ENCODE measurements at places on chromosomes 11 and 22.

GRCh38 chr11:59728913-59729312, 15.3 kb upstream of the OR10V1 start:
- DNase-seq, result peak; percentile 58

- no peak for DNase-seq
Measured at GRCh38 chr11:132742929-132743328, 789.4 kb downstream of the OPCML start.

DNA sequence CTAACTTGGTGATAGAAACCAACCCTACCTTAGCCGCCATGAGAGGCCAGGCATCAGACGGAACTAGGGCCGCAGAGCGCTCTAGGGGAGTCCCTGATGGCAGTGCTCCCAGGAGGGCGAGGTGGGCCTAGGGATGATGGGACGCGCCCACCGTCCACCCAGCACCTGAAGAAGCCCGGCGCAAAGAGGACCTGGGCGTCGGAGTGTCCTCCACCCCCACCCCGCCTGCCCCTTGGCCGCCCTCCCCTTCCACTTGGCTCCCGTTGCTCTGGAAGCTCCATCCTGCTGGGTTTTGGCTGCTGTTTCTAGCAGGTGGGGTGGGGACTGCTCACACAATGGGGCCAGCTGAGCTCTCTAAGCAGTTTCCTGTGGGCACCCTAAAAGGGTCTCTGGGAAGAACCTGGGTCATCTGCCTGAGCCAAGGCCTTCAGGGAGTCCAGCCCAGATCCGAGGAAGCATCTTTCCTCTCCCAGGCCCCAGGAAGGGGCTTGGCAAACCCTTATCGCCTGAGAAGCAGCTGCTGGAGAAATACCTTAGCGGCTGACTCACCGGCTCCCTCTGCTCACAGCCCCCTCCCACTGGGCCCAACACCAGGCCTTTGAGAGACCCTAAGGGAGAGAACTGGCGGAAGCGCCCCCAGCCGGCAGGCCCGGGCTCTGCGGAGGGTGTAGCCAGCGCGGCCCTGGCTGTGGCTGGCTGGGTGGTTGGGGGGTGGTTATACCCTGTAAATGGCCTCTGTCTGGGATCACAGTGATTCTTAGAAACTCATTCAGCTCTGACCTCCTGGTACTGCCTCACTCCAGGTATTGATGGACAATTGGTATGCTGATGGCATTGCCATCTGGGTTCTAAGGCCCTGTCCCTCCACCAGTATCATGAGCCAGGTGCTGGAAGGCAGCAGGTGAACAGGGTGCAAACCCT, 19.3 kb downstream of the CREB3L1 start:
- DNase-seq, result peak; percentile 87

DNA sequence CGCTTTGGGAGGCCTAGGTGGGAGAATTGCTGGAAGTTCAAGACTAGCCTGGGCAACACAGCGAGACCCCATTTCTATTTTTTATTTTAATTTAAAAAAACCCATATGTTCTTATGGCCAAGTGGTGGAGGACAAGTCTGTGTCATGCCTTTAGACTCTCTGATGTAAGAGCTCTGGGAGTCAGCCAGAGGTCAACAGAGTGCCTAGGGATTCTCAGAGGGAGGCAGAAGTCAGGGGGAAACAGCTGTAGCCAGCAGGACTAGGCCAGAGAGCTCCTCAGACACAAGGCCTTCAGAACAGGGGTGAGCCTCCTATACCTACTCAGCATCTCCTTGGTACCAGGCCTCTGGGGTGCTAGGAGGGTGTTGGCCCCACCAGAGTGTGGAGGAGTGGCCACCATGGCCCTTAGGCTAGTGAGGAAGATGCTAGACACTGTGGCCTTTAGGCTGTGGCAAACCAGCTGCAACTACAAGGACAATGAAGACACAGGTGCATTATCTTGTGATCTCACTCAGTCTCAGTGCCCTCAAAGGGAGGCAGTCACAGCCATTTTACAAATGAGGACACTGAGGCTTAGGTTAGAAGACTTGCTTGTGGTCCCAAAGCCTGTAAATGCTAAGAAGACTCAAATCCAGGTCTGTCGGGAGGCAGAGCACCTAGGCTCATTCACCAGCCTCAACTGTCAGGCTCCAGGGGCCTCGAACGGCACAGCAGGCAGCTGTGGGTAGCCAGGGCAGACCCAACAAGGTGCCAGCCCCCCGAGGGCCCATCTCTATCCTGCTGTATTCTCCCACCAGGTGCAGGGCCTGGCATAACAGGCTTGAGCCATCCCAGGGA, 5.0 kb downstream of the ZP1 start:
- DNase-seq, result peak; percentile 58

GRCh38 chr11:111879637-111879960, 258 bp downstream of the CFAP68 start:
- no peak for DNase-seq

DNA sequence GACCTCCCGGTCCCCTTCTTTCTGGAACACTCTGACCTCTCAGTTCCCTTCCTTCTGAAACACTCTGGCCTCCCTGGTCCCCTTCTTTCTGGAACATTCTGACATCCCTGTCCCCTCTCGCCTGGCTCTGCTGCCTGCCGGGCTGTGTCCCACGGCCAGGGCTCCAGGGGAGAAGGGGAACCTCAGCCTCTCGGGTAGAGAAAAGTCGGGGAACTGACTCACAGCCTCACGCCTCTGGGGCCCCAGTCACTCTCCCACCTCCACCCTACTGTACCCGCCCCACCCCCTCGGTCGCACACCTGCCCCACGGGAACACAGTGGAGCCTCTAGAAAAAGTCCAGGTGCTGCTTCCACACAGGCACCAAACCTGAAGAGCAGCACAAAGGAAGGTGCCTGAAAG, 93.3 kb downstream of the BRD1 start:
- DNase-seq, result no peak

- DNase-seq, result no peak
Measured at GRCh38 chr11:128302425-128303186, 284.8 kb downstream of the ETS1 start.

GRCh38 chr11:125950178-125950490, 4.3 kb downstream of the VSIG10L2 start:
- DNase-seq, result no peak

GRCh38 chr11:76778874-76779273, 4.3 kb upstream of the TSKU start:
- no peak for DNase-seq

DNA sequence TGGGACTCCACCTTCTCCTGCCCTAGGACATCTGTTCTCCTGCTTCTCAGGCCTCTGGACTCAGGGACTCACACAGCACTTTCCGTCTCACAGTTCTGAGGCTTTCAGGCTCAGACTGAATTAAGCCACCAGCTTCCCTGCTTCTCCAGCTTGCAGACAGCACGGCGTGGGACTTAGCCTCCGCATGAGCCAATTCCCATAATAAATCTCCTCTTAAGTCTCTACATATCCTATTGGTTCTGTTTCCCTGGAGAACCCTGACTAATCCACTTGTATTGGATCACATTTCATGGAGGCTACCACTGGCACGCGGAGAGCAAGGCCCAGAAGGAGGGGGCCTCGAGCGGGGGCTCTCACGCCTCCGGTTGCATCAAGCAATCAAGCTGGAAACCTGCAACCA, 1313.6 kb downstream of the TBC1D22A start:
- DNase-seq, result no peak
